ENCODE measurements at places on chromosomes 11 and 22. TPM values are rescaled to one million over a fixed set of nuclear protein-coding genes. Genes with fewer than 3 reads are reported as not detected.

- DNase-seq = no peak
Measured at GRCh38 chr22:47029244-47030074, 267.0 kb downstream of the TBC1D22A start.

- no peak for DNase-seq
Measured at GRCh38 chr11:18772211-18772610, 19.4 kb downstream of the PTPN5 start.

- no peak for DNase-seq
Measured at GRCh38 chr22:35769974-35770373, 52.3 kb downstream of the APOL5 start.

- no peak for DNase-seq
Measured at GRCh38 chr22:20192972-20193760, 42.3 kb upstream of the CCDC188 start.

DNA sequence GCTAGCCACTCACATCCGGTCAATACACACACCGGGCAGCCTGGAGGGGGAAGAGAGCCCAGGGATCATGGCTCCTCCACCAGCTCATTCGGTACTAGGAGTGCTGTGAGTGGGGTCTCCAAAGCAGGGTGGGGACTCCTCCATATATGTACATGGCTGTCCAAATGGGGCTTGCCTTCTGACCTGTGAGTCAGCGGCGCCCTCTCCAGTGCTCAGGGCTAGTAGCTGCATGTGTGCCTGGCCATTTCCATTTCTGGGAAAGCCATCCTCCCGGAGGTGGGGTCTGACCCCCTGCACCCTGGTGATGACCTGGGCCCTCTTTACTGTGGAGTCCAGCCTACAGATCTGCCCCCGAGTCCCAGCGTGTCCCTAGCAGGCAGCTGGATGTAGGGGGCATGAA is 181.9 kb downstream of the CEP164 start:
- no peak for DNase-seq

GRCh38 chr11:75873417-75874221 is 58.6 kb downstream of the UVRAG start:
- DNase-seq = no peak

DNA sequence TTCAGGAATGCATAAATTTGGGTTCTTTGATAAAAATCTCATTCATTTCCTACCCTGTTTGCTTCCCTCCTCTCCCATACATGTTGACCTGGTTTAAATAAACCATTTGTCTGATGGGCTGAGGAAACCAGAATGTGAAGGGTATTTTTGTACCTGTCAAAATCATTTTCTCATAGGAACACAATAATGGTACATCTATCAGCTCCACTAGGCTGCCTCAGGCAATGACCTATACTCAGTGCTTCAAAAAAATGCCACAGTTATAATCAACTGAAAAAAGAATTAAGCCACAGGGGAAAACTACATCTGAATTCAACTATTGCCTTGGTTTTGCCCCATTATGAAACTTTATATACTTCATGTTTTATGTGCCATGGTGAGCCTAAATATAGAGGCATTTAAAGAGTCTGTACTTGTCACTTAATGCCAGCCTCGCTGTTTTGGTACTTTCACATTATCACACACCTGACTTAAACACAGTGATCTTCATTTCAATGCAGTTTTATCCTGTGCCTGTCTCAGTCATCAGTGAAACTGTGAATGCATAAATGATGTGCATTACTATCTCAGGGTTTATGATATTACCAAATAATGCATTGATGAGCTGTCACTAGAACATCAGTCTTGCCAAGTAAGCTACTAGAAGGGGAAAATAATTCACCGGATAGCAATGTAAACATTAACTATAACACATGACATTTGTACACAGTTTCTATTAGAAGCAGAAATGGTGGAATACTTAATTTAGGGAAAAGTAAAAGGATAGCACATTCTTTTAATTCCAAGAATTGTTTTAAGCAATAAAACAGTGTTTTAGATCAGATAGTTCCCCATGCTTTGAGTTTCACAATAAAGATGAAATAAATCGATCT is 92.7 kb downstream of the MSANTD4 start:
- no peak for DNase-seq

TTC36 gene
- total RNA-seq = 0.42 TPM

PGM2L1 gene
- 11.0 TPM for total RNA-seq

CARD10 gene
- 0.06 TPM for total RNA-seq

ACRV1 gene
- not detected for total RNA-seq

UCP2 gene
- total RNA-seq = 181 TPM

RIMBP3C gene
- total RNA-seq = 0.06 TPM

APOA1 gene
- 0.33 TPM for total RNA-seq

ART5 gene
- not detected for total RNA-seq

Measured in activated naive CD8-positive, alpha-beta T cell treated with anti-CD3 and anti-CD28 coated beads for 36 hours (primary cell).